ENCODE measurements at places on chromosomes 7 and 10. TPM values are rescaled to one million over a fixed set of nuclear protein-coding genes. Genes with fewer than 3 reads are reported as not detected.

RBP4 gene
- 16.2 TPM for total RNA-seq

IDI2 gene
- not detected for total RNA-seq

SEC61A2 gene
- total RNA-seq = 12.2 TPM

PALD1 gene
- total RNA-seq = 4.9 TPM

TMEM213 gene
- not detected for total RNA-seq

TMEM270 gene
- not detected for total RNA-seq

UCMA gene
- total RNA-seq = not detected

SCIN gene
- 0.93 TPM for total RNA-seq

SKIDA1 gene
- 2.1 TPM for total RNA-seq

CREB5 gene
- total RNA-seq = 10.5 TPM

BBS9 gene
- 13.8 TPM for total RNA-seq

ADCYAP1R1 gene
- total RNA-seq = 0.86 TPM

EBLN1 gene
- total RNA-seq = not detected

PLAC9 gene
- 36.3 TPM for total RNA-seq

MOGAT3 gene
- total RNA-seq = not detected

FGL2 gene
- total RNA-seq = 13.3 TPM

VPS37D gene
- 2.2 TPM for total RNA-seq

PROSER2 gene
- 3.1 TPM for total RNA-seq

TRPV5 gene
- not detected for total RNA-seq

ZNF425 gene
- total RNA-seq = 0.89 TPM

GRCh38 chr7:29132980-29133379 is 13.4 kb downstream of the CPVL start:
- DNase-seq = no peak

GRCh38 chr10:128398118-128398517 is 271.9 kb upstream of the MKI67 start:
- peak; percentile 11 for DNase-seq

- no peak for DNase-seq
These were observed 4.4 kb upstream of the VSTM4 start for GRCh38 chr10:49119746-49120145.

DNA sequence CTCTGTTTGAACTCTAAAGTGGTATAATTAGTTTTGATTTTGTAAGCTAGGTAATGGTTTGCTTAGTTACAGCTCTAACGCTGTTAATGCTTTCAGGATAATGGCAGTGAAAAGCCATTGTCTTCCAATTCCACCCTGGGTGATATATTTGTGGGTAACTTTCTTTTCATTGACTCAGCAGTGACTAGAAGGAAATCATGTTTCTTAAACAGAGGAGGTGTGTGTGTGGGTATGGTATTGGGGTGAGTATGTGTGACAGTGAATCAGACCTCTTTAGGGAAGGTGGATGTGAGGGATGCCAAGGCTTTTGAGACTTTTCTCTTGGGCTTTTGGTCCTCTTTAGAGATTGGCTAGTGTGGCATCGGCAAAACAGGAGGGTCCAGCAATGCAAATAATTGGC is 13.6 kb downstream of the ENTPD7 start:
- no peak for DNase-seq

GRCh38 chr7:29468196-29468595 is 95.4 kb upstream of the PRR15 start:
- no peak for DNase-seq

GRCh38 chr10:114611617-114612016 is 46.5 kb downstream of the ABLIM1 start:
- DNase-seq = no peak

GRCh38 chr10:60267802-60268201 is 121.9 kb downstream of the ANK3 start:
- no peak for DNase-seq

GRCh38 chr7:131157530-131158243 is 170.0 kb upstream of the MKLN1 start:
- peak; percentile 72 for DNase-seq

DNA sequence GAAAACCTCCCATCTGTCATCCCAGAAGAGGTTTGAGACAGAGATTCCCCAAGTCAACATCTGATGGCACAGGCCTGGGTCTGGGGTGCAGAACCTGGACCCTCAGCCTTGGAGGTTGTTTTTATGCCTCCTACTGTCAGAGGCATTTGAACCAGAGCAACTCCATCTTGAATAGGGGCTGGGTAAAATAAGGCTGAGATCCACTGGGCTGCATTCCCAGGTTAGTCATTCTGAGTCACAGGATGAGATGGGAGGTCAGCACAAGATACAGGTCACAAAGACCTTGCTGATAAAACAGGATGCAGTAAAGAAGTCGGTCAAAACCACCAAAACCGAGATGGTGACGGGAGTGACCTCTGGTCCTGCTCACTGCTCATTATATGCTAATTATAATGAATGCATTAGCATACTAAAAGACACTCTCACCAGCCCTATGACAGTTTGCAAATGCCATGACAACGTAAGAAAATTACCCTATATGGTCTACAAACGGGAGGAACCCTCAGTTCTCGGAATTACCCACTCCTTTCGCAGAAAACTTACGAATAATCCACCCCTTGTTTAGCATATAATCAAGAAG is 92.0 kb downstream of the ITGA8 start:
- DNase-seq = no peak

DNA sequence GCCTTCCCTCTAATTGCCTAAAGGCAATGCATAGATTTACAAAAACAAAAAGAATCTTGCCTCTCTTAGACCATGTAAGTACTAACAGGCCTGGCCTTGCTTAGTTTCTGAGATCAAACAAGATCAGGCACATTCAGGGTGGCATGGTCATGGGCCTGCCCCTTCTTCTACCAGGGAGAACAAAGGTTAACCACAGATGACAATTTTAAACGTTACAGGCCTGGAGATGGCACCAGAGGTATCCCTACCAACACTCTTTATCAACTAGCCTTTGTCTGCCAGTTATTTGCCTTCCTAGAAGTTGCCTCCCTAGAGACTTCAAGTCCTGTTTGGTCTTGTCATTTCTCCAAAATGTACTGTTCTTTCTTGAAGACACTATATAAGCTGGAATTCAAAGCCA is 252.6 kb downstream of the DOCK4 start:
- no peak for DNase-seq

DNA sequence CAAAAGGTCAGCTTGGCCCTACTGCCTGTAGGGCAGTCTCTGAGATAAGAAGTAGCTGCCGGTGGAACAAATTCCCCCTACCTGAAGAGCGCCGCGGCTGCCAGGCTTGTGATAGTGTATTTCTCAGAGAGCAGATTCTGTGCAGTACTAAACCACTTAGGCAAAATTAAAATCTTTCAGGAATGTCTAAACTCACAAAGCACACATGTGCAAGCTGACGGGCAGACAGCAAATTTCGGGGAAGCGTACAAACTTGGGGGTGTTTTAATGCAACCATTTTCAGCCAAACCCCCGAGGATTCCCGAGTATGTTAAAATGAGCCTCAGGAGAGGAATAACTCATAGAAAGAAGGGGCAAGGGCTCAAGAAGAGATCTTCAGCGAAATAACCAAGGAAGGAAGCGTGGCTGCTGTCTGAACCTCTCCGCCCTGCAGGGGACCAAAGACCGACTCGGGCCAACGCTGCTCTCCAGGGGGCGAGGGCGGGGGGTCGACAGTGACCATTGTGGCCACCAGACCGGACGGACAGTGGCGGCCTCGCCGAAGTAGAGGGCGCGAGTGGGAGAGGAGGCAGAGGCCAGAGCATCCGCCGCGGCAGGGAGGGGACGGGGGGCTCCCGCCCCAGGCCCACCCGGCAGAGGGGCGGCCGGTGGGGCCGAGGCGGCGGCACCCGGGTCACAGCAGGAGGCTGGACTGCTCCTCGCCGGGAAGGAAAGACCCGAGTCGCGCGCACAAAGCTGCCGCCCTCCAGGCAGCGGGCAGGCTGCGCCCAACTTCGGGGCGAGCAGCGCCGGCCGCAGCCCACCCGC is 819 bp downstream of the HYCC1 start:
- no peak for DNase-seq

DNA sequence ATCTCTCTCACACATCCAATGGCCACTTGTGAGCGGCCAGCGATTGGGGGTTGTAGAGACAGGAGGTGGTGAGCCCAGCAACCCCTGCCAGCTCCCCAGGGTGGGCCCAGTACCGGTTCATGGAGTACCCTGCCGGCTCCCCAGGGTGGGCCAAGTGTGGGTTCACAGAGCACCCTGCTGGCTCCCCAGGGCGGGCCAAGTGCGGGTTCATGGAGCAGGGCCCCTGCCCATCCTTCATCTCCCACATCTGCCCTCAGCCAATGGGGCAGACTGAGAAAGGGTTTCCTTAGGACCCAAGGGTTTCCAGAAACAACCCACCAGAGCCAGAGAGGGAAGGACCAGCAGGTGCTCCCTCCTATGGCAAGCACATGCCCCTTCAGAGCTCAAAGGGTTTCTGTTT is 21.4 kb upstream of the SLIT1 start:
- peak; percentile 44 for DNase-seq

- DNase-seq = no peak
These were observed 299.8 kb downstream of the CCDC3 start for GRCh38 chr10:12701696-12702095.

- DNase-seq = no peak
These were observed 52.0 kb downstream of the THNSL1 start for GRCh38 chr10:25068152-25069058.

GRCh38 chr7:33423646-33424020 is 294.3 kb downstream of the BBS9 start:
- DNase-seq = no peak

DNA sequence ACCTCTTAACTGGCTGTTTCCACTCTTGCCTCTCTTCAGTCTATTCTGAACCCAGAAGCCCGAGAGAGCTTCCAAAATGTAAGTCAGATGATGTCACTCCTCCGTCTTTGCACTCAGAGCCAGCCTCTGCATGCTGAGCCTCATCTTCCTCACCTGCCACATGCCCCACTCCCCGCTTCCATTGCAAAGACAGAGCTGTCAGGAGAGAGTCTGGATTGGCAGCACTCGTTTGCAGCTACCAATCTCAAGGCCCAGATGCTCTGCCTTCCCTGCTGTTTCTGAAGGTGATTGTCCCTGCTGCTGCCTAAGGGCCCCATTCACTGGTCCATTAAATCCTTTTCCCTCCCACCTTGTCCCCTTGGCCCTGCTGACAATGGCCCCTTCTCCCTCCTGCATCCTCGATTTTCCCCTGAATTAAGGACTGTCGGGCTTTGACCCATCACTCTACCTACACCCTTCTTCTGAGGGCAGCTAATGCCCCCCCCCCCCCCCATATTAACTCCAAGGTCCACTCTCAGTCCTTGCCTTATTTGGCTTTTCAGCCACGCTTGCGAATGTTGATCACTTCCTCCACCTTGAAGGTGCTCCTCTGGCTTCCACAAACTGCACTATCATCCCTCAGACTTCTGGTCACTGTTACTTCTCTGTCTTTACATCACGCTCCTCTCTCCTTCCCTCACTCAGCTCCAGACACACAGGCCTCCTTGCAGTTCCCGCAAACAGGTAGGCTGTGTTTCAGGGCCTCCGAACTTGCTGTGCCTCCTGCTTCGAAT is 98.5 kb downstream of the CHN2 start:
- no peak for DNase-seq

- DNase-seq = no peak
These were observed 169.6 kb downstream of the MTERF1 start for GRCh38 chr7:91710881-91711280.

GRCh38 chr10:25206693-25207414 is 32.1 kb downstream of the GPR158 start:
- no peak for DNase-seq

- DNase-seq = no peak
These were observed 171.8 kb upstream of the AHR start for GRCh38 chr7:17126413-17127268.

DNA sequence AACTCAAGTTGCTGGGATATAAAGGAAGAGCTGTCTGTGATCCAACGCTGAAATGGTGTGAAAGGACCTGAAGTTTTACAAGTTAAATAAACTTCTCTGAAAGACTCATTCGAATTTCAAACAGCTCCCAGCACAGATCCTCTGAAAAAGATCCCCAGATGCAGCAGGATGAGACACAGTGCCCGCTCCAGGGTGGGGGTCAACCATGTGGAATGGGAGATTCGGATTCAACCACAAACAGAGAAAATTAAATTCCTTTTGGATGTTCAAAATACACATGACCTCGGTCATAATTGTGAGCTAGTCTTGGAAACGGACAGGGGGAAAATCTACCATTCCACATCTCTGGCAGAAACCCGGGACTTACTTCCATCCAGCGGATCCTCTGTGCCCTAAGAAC is 119.6 kb downstream of the PRKAG2 start:
- no peak for DNase-seq

- DNase-seq = no peak
These were observed 247.4 kb upstream of the ETV1 start for GRCh38 chr7:14236834-14237233.

GRCh38 chr7:87144173-87144657 is 8.0 kb upstream of the DMTF1 start:
- DNase-seq = no peak

GRCh38 chr7:18770154-18770811 is 274.7 kb downstream of the HDAC9 start:
- DNase-seq = no peak

DNA sequence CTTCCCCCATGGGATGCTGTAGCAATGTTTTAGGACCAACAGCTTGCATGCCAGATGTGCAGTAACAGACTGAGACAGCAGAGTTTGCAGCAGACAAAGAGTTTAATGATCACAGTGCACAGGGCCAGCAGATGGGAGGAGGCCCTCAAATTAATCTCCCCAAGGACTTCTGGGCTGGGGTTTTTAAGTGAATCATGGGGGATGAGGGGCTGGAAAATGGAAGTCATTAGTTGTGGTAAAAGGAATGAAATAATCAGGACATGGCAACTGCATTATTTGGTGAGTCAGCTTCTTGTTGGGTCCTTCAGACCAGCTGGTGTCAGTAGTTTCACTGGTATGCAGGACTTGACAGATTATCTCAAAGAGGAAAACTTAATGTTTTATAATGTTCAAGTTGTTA is 12.6 kb upstream of the NRBF2 start:
- peak; percentile 63 for DNase-seq

DNA sequence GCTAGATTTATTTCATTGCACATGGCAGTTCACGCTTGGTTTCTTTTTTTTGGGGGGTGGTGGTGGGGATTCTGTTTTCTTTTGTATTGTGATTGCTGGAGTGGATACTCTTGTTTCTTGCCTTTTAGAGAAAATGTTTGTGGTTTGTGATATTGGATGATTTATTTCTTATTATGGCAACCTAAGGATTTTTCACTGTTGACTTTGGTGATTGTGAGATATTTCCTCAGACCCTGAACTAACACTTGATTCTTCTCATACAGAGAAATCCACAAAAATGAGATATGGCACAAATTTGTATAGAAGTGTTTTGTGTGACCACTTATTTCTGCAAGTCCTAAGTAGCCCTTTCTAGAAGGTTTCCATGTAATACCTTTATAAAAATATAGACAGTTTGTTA is 871.1 kb downstream of the LRMDA start:
- DNase-seq = no peak

DNA sequence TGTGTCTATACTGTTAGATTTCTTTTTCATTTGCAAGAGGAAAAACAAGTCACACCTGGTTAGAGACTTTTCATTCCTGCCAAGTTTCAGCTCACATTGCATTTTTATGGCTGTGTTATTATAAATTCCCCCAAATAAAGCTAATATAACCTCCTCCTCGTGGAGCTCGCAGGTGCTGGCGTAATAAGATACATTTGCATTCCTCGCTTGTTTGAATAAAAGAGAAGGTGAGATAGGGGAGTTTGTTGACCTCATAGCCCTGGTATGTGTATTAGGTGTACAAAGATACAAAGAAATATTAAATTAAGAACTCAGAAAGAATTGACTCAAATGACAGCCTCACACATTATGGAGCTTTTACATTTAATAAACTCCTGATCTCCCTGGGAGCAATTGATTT is 257.7 kb upstream of the SP8 start:
- DNase-seq = no peak

All from right atrium auricular region (tissue), 2 donors.